ENCODE measurements at places on chromosomes 4 and X. TPM values are rescaled to one million over a fixed set of nuclear protein-coding genes. Genes with fewer than 3 reads are reported as not detected.

Gene GPR50
- total RNA-seq, result 0.06 TPM

Gene FAM9C
- total RNA-seq, result not detected

Gene MAGEB17
- not detected for total RNA-seq

Gene CYP2U1
- 4.4 TPM for total RNA-seq

Gene AREG
- 0.54 TPM for total RNA-seq

Gene BMX
- 0.14 TPM for total RNA-seq

Gene CXCL10
- 0.28 TPM for total RNA-seq

Gene TCP11X2
- total RNA-seq, result not detected

Gene TCEAL7
- total RNA-seq, result 3.7 TPM

Gene RBM41
- 41.8 TPM for total RNA-seq

Gene PNCK
- total RNA-seq, result 0.48 TPM

Gene ZMAT1
- 5.7 TPM for total RNA-seq

Gene CDKL2
- total RNA-seq, result 0.42 TPM

Gene CCDC149
- 12.3 TPM for total RNA-seq

Gene PIM2
- 3.8 TPM for total RNA-seq

Gene MTMR8
- 1.1 TPM for total RNA-seq

Gene CXCL8
- 1.3 TPM for total RNA-seq

Gene RWDD4
- 157 TPM for total RNA-seq

Gene STK26
- total RNA-seq, result 0.72 TPM

Data from adrenal gland (tissue), 19 donors.